ENCODE measurements at places on chromosomes 6 and 20.

- DNase-seq: no peak
These were observed 788 bp downstream of the TRIM40 start for GRCh38 chr6:30136570-30137286.

- no peak for DNase-seq
These were observed 224.8 kb upstream of the CDH4 start for GRCh38 chr20:61027218-61027617.

DNA sequence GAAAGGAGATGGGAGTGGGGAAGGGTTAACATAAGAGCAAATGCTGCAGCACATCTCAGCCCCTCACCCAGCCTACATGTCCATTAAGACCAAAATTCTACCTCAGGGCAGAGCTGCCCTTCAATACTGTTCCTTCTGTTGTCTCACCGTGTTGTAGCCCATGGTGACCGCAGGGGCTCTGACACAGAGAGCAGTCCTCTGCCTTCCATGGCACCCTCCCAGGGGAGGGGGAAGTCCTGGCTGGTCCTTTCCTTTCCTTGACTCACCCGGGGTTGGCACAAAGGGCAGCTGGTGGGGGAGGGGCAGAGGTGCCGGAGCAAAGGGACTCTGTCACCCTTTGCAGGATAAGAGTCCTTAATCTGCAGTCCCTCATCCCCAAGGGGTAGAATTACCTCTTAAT lies 15.2 kb downstream of the NKX2-2 start:
- no peak for DNase-seq

- DNase-seq: no peak
These were observed 182.8 kb downstream of the SASH1 start for GRCh38 chr6:148525453-148525852.

GRCh38 chr6:159513914-159514313 lies 179.1 kb downstream of the SOD2 start:
- DNase-seq: no peak

- no peak for DNase-seq
These were observed 13.6 kb upstream of the WFDC8 start for GRCh38 chr20:45592574-45593189.

DNA sequence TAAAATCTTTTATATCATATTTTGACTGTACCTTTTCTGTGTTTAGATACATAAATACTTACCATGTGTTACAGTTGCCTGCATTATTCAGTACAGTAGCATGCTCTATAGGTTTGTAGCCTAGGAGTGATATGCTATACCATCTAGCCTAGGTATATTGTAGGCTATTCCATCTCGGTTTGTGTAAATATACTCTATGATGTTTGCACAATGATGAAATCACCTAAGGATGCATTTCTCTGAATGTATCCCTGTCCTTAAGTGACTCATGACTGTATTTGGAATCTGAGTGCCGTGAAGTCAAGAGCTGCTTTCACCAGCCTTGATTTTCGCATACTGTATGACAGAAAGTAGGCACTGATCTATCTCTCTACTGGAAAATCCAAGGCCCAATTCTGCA lies 129.9 kb downstream of the UTRN start:
- no peak for DNase-seq

DNA sequence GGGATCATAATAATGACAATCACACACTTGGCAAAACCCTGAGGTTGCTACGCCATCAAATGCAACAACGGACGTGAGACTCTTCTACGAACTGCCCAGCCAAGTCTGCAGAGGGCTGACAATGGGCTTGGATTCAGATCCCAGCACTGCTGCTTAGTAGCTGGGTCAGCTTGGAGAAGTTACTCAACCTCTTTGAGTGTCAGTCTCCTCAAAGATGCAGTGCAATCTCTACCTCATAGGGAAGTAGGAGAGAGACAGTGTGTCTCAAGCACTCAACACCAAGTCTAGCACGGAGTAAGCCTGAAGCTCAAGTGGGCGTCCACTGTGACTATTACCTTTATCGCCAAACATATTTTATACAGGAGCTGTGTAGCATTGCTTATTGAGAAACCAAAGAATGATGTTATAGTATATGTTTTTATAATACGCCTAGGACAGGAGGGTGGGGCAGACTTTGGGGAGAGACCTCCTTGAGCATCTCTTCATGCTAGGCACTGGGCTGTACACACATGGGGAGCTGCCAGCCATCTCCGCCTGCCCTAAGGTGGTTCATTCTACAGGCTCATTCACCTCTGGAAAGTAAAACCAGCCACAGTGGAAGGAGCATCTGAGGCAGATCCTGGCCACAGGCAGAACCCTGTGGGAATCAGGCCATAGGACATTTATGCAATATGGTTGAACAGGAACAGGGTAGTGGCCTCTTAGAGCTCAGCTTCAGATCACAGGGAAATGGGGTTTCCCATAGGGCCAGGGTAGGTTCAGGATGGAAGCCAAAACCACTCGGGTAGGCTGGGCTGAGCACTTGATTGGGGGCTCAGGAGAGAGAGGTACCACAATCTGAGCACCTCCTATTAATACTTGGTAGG lies 160.2 kb downstream of the MRPL14 start:
- DNase-seq: no peak

DNA sequence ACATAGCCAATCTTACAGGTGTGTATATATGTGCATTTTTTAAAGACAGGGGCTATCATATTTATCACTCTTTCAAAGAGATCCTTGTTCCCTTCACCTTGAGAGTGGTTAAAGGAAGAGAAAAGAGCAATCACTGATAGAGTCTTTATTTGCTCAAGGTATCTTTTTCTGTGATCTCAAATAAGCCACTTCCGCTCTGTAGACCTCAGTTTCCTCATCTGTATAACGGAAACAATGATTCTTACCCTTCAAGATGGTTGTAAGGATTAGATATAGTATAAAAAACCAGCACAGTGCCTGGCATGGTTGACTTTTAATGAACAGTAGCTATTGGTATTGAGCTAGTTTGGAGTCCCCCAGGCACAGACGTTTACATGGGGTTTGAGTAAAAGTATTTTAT lies 10.1 kb upstream of the LRFN2 start:
- DNase-seq: no peak

Data from sigmoid colon (tissue), 7 donors.